ENCODE measurements at places on chromosomes 2 and 18.

DNA sequence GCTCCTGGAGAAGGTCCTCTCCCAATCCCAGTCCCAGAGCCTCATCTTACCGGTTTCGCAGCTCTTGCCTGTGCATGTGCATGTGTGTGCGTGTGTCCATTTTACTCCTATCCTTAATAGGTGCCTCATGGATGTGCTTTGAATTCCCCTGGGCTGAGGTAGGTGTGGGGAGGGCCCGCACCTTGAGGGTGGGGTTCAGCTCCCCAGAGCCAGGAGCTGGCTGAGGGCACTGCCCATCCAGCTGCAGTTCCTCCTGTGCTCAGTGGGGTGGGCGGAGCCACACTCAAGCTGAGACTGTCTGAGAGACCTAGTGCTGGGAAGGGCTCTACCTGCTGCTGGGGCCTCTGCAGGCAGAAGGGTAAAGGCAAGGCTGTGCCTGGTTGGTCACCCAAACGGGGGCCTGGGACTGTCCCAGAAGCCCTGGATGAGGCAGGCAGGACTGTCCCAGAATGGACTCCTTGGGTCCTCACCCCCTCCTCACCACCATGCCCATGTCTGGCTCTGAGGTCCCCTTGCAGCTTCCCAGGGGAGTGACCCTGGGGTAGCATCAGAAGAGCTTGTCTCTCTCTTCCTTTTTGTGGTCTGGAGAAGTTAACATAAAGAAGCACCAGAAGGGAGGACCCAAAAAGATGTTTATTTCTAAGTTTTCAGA lies 8.9 kb downstream of the GDF7 start:
- peak; percentile 20 for DNase-seq

DNA sequence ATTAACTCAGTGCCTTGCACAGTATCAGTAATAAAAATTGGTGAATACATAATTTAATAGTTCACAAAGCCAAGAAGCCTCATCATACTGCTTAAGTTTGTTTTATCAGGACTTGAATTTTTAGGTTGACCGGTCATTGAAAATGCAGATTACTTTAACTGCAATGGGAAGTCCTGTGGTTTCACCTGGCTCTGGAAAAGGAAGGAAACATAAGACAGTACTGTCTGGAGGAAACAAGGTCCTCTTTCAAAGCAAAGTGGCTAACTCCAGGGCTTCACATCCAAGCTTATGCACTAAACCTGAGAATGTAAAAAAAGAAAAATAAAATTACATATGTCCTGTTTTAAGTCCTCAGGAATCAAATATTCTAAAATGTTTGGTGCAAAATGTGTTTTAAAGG lies 119.7 kb downstream of the DLGAP1 start:
- DNase-seq, result no peak

GRCh38 chr2:98734162-98734561 lies 3.2 kb upstream of the MGAT4A start:
- DNase-seq, result no peak

DNA sequence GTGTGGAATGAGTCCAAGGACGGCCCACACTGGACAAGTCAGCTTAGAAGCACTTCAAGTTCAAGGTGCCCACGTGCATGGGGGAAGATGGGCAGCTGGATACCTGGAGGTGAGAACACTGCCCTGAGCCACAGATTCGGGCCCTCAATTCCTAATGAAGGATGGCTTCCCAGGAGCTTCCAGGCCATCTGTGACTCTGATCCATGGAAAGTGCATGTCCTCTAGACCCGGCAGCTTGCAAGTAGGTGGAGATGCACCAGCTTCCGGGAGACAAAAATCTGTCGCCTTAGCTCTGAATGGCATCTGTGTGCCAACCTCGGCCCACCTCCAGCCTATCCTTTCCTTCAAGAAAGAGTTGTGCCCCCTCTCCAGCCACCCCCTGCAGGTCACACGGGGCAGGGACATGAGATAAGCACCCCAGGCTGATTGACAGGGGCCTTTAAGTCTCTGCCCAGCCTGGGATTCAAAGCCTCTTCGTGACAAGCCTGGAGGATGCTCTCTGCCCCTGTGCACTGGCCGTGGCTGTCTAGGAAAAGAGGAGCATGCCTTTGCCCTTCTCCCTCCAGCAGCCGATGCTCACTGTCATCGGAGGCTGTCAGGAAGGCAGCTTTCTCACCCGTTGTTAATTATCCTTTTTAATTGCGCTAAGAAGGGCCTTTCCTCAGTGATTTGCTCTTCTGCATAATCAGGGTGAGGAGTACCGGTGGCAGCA lies 65.5 kb downstream of the BIN1 start:
- no peak for DNase-seq

- DNase-seq, result peak; percentile 17
Observed at GRCh38 chr2:236718207-236718992, 148.8 kb downstream of the ACKR3 start.

- DNase-seq, result no peak
Observed at GRCh38 chr2:128513961-128514283, 195.3 kb upstream of the HS6ST1 start.

DNA sequence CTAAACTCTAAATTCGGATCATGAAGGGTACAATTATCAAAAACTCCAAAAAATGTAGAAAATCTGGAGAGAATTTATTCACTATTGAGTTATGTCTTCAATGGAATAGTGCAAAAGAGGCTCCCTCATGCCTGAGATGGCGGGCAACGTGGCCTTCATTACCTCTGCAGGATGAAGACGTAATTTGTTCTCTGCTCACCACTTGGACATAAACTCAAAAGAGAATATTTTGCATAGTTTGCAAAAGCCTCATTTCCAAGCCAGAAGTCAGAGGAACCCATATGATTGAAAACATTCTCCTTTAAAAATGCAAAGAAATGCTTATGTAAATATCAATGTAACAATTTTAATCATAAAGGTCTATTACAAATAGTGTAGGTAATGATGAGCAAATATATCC lies 58.7 kb downstream of the SLC25A12 start:
- no peak for DNase-seq

- no peak for DNase-seq
Observed at GRCh38 chr2:231047923-231048915, 8.4 kb upstream of the PSMD1 start.

- DNase-seq, result no peak
Observed at GRCh38 chr2:150351922-150352321, 135.5 kb downstream of the RND3 start.

DNA sequence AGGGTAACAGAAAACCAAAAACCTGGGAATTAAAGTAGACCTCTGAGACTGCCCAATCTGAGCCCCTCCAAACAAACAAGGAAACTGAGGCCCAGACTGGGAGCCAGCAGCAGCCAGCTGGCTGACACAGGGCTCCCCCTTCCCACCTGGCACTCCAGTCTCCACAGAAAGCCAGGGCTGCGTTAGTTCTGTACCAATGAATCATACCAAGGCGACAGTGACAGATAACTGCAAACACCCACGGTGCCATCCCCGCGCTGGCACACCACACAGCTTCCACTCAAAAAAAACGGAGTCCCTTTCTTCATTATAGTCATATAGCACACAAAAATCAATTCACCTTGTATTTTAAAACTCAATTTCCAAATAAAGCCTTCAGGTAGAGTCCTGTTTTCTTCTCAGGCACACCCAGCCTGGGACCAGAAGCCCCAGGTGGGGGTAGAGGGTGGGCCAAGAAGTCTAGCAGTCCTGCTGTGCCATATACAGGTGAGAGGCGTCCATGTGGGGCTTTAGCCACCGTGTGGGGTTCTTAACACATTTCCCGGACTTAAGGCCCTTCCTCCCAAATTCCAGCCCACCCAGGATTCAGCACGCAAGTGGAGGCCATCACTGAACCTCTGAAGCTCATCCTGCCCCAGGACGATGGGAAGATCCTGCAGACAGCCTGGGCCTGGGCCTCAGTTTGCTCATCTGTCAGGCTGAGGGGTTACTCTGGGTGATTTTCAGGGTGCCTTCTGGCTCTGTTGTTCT lies 1.2 kb downstream of the PER2 start:
- DNase-seq, result no peak

GRCh38 chr2:46383784-46384456 lies 86.7 kb downstream of the EPAS1 start:
- DNase-seq, result no peak

GRCh38 chr2:26144031-26144430 lies 28.9 kb upstream of the GAREM2 start:
- no peak for DNase-seq

GRCh38 chr2:9317559-9317958 lies 105.8 kb downstream of the ITGB1BP1 start:
- no peak for DNase-seq

DNA sequence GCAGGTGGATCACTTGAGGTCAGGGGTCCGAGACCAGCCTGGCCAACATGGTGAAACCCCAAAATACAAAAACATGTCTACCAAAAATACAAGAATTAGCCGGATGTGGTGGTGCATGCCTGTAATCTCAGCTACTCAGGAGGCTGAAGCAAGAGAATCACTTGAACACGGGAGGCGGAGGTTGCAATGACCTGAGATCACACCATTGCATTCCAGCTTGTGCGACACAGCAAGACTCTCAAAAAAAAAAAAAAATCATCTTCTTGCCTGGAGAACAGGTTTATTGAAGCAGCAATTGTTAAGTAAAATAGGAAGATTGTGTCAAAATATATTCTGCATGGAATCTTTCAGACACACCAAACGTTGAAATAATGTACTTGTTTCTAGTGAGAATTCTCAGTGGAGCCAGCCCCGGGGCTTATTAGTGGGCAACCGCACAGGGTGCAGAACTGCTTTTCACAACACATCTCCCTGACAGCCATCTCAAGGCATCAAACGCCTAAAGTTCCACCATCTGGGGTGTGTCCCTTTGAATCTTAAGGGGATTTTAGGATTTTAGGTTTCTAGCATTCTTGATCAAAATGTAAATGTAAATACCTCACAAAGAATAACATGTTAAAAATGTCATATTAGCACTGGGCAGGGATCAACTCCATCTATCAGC lies 28.6 kb upstream of the PPP4R1 start:
- peak; percentile 49 for DNase-seq

DNA sequence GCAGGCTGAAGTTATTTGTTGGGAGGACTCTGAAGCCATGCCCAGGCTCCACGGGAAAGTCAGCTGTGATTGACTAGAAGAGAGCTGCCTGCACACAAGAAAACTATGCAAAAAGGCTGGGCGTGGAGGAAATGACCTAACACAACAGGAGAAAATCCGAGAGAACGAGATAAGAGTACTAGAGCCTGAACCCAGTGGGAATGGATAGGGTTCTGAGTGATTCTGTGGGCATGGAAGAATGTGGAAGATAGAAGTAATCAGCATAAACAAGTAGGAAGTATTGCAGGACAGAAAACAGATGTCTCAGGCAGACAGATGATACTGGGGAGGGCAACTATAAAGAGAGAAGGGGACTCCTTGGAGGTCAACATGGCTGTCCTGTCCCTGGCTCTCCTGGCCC lies 12.1 kb upstream of the COPS8 start:
- DNase-seq, result peak; percentile 18

DNA sequence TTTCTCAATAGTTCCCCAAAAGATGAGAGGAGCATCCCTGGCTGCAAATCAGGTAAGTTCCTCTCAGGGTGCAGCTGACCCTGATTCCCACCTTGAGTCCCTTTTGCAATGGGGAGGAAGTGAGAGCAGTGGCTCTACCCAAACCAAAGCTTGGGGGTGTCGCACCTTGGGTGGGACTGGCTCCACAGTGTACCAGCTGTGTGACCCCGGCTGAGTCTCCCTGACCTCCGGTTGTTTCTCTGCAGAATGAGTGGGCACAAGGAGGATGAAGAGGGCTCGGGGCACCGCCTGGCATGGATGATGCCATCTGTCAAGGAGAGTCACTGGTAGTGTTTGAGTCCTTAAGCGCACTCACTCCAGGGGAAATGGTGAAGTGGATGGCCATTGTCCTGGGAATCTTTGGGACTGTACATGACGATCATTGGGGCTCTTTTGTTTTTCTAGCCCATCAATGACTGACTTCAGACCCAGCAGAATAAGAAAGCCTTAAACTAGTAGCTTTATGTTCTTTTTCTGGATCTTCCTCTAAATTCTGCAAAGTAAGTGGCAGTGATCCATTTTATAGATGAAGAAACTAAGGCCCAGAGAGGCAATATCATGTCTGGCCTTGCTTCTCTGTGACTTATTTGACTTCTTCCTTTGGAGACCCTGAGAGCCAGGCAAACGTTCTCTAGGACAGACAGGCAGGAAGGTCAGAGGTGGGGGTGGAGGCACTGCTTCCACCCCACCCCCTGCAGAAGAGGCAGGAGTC lies 106.3 kb upstream of the ST3GAL5 start:
- DNase-seq, result no peak

DNA sequence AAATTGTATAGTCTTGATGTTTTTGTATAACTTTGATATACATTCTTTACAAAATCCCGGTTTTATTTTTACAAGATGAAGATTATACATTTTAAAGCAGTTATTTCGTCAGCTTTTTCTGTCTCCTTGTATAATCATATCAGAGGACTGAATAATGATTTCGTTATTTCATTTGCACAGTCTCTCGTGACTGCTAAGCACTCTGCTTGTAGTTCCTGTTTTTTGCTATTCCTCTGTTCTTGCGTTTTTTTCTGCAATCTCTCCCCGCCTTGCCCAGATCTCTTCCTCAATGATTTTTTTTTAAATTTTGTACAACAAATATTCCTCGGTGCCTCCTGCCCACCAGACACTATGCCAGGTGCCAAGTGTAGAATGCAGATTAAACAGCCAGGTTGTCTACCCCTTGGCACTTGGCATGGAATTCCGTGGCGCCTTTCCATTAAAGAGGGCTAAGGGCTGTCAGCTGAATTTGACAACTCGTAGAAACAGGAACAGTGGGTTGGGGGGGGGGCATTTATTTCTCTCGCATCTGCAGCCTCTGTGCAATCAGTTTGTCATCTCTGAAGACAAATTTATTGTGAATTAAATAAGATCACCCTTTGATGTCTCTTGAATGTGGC lies 69.6 kb downstream of the KLHL29 start:
- no peak for DNase-seq

DNA sequence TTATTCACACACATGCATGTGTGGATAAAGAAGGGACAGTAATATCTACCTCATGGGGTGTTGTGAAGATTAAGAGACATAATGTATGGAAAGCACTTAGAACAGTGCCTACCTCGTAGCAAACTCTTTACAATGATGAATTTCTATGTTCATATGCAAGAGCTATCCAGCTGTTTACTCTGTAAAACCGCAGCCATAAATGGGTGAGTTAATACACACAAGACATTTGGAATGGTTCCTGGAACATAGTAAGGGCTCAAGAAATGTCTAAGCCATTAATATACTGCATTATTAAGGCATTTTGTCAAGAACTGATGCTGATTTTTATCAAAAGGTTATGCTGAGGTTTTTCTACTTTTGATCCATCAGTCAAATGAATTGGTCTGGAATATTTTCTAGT lies 1076.2 kb downstream of the TSN start:
- DNase-seq, result no peak

GRCh38 chr2:146879882-146880281 lies 964.9 kb upstream of the ACVR2A start:
- no peak for DNase-seq

All from RWPE1 (cell line).